ENCODE measurements at places on chromosomes 1 and 21.

GRCh38 chr1:164895026-164895912 lies 336.3 kb downstream of the PBX1 start:
- no peak for DNase-seq

DNA sequence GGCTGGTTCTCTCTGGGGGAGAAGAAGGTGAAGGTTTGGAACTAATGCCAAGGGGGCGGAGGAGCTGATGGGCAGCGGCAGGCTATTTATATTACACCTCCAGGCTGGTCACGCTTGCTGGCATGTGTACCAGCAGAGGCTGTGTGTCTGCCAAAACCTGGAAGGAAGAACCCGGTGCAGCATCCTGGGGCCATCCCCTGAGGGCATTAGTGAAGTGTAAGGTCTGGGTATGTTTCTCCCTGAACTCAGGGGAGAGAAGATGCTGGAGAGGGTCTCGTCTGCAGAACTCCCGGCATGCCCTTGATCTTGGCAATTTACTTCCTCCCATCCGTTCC lies 5.3 kb downstream of the DISP3 start:
- no peak for DNase-seq

DNA sequence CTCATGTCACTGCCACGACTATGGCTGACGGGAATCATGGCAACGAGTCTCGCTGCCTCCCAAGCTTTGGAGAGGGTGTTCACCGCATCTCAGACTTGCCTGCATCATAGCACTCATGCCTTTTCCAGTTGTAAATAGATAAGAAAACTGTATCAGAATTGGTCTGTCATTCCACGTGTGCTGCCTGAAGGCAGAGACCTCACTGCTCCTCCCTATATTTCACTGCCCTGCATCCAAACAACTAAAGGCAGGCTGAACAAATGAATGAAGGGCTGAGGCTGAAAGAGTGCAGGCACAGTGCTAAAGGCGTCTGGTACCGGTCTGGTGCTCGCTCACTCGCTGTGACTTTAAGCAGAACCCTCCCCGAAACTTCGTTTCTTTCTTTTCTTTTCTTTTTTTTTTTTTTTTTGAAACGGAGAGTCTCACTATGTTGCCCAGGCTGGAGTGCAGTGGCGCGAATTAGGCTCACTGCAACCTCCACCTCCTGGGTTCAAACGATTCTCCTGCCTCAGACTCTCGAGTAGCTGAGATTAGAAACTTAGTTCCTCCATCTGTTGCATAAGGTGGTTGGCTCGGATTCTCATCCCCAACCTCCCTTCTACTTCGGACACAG lies 542 bp downstream of the EIF2B3 start:
- no peak for DNase-seq

DNA sequence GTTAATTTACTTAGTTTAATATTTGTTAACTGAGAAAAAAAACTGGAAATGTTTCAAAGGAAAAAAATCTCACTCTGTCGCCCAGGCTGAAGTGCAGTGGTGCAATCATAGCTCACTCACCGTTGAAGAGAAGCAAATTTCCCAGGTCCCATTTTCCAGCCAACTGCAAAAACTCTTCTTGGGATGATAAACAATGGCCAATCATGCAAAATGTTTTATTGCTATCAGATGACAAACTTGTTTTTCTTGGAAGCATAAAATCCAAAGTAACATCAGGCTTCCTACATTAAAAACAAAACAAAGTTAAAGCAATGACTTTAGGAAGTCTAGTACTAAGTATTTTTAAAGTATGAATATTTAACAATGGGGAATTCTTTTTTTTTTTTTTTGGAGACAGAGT lies 84.9 kb downstream of the LYST start:
- no peak for DNase-seq

GRCh38 chr1:228487336-228488124 lies at the start of gene RNF187:
Gene RNF187 (plus strand): TSS chr1:228487382.
- no peak for DNase-seq

- no peak for DNase-seq
Measured at GRCh38 chr1:9671377-9672140, 20.0 kb downstream of the PIK3CD start.

All from KG1 (cell line).